ENCODE measurements at places on chromosomes 1 and 21.

GRCh38 chr1:20785907-20786252 is 1.2 kb downstream of the HP1BP3 start:
- no peak for DNase-seq

DNA sequence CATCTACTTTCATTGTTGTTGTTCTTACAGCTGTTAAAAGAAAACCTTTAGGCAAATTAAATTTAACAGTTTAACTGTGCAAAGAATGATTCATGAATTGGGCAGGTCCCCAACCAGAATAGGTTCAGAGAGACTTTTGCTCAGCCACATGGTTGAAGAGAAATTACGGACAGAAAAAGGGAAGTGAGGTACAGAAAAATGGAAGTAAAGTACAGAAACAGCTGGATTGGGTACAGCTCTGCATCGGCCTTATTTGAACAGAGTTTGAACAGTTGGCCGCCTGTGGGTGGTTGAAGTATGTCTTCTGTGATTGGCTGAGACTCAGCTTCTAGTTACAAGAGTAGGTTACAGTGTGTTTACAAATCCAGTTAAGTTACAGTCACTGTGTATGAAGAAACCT is 210.1 kb downstream of the FGGY start:
- DNase-seq: no peak

DNA sequence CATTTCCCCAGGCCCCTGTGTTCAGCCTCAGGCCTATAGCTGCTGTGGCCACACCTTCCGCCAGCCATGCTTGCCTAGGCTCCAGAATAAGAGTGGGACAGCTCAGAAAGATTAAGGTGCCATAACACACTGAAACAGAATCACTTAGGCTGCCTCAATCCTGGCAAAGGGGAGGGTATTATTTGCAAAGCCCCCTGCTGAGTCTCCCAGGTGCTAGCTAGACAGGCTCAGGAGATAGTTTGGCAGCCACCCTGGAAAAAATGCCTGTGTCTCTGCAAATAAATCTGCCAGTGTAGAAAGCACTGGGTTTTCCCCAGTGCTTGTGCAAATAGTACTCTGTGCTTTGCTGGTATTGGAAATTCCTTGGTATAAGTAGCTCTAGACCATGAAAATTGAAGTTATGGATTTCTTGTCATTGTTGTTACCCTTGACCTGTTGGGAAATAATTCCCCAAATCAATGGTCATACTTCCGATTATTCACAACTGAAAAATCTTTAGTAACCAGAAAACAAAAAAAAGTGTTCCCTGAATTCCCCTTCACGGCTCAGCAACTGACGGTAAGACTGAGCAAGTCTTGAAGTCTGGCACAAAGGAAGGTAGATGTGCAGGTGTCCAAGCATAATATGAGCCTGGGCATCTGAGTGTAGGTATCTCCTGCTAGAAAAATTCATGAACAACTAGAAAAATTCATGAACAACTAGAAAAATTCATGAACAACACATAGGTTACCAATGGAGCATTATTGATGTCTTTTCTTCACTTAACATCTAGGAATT is 56.9 kb downstream of the PROX1 start:
- DNase-seq: no peak

DNA sequence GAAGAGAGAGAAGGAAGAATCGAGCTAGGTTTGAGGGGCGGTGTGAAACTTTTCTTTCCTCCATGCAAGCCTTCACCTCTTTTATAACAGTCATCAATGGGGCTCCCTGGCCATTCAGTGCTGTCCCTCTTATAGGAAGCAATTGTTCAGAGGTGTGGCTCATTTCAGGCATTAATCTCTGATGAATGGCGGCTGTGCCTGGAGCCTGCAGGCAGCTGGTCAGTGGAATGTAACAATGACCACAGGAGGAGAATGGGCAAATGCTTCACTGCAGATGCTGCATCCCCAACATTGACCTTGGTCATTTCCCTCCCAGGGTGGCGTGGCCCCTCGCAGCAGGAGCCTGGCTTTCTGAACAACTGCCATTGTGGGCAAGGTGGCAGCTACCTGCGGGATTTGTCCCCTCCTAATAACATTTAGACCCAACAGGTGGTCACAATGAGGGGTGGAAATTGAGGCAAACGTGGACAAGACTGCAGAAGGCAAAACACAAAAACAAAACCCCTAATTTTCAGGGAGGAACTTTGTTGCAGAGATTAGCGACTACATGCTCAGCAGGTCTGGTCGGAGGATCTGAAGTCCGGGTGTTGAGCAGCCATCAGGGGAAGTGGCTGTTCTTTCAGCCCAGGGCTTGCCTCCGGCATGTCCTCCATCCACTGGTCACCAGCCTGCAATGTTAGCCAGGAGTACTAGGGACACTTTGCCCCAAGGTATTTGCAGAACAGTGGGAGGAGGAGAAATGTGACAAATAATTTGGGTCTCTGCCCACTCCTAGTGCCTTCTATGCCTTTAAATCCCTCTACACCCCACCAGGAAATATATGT is 97.3 kb upstream of the PAXBP1 start:
- no peak for DNase-seq

DNA sequence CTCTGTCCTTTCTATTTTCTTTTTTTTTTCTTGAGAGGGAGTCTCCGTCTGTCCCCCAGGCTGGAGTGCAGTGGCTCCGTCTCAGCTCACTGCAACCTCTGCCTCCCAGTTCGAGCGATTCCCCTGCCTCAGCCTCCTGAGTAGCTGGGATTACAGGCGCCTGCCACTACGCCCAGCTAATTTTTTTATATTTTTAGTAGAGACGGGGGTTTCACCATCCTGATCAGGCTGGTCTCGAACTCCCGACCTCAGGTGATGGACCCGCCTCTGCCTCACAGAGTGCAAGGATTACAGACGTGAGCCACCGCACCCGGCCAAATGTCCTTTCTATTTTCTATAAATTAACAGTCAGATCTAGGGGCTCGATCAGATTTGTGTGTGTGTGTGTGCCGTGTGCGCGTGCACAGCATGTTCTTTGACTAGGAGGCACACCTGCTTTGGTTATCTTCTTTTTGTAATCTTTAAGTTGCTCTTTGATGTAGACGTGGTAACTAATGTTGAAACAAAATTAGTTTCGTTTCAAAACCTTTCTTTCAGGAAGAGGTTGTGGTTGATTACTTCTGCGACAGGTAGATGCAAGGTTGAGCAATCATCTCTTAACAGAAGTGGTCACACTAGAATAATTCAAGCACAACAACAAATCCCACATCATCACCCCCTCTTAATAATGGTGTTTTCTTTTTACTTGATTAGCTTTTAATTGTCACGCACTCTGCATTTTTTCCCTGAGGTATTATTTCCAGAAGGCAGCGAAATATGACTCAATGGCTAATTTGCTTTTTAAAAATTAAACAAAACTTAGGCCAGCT is 779 bp upstream of the DEGS1 start:
- no peak for DNase-seq

- no peak for DNase-seq
Observed at GRCh38 chr1:36124404-36125128, 456 bp downstream of the COL8A2 start.

DNA sequence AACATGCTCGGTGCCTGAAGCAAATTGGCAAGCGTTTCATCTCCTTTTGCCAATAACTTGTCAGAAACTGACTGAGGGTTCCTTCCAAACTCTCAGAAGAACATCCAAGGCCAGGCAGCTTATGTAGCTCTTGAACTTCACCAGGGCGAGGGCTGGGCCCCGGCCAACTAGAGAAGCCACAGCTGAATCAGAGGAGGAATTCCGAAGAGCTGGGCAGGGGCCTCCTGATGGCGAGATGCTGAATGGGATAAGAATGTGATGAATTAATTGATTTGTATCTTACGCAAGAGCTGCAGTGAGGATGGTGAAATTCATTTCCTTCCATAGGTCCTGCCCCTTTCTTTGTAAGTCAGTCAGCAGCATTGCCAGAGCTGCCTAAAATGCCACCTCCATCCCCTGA is 345.8 kb downstream of the KIF26B start:
- no peak for DNase-seq

- no peak for DNase-seq
Observed at GRCh38 chr1:3560251-3560871, 50.9 kb downstream of the MEGF6 start.

- no peak for DNase-seq
Observed at GRCh38 chr1:24094554-24094953, 17.4 kb downstream of the MYOM3 start.

- DNase-seq: no peak
Observed at GRCh38 chr1:74812180-74812541, 79.2 kb downstream of the TYW3 start.

DNA sequence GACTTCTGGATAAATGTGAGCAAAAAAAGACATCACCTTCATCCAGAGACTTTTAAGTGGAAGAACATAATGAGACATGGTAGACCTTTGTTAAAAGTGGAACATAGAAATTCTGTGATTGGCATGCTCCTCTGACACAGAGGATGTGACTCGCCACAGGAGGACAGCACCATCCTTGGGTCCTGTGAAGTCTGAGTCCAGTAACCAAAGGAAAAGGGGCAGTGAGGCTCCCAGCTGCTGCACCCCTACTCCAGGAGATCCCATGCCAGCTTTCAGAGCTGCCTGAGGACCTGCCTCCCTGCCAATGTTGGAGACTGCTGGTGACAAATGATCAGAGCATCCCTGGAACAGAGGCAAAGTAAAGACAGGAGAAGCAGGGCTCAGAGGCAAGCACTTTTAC is 136.2 kb downstream of the BRINP2 start:
- DNase-seq: no peak

DNA sequence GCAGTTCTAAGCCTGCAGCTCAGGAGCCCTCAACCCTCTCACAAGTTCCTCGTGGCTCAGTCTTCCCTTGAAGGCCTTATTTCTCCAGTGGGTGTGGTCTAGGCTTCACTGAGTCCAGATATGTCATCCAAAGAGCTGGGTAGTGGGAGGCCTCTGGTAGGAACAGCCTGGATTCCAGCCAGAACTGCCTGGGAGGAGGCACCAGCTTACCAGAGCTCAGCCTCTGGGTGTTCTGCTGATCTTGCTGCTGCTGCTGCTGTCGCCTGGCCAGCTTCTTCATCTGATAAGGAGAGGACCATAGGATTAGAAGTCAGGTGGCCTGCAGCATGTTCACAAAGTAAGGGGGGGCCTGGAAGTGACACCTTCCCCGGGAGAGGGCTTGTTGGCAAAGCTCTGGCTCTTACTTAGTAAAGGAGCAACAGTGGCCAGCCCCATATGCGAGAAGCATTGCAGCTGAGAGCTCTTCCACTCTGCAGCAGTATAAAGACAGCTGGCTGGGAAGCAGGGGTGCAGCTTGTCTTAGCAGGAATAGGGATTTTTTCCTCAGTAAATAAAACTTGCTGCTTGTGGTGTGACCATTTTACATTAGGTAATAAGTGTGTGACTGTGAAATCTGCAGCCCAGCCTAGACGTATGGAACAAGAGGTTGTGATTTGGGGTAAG is 148.5 kb downstream of the LMX1A start:
- DNase-seq: no peak

Measured in brain pericyte (primary cell).